ENCODE measurements at places on chromosomes 7 and 10. TPM values are rescaled to one million over a fixed set of nuclear protein-coding genes. Genes with fewer than 3 reads are reported as not detected.

Gene TMEM236
- polyA plus RNA-seq, result 0.13 TPM

Gene CASD1
- 102 TPM for polyA plus RNA-seq

Gene FAM170B
- polyA plus RNA-seq, result not detected

Gene OR2A42
- not detected for polyA plus RNA-seq

Gene UBE2D4
- 3.0 TPM for polyA plus RNA-seq

Gene GRM3
- 25.7 TPM for polyA plus RNA-seq

Gene SEC24C
- 14.2 TPM for polyA plus RNA-seq

Gene INHBA
- polyA plus RNA-seq, result 0.42 TPM

Gene BTBD16
- polyA plus RNA-seq, result not detected

Gene COBL
- polyA plus RNA-seq, result 7.3 TPM

Gene RAMP3
- polyA plus RNA-seq, result 0.86 TPM

Gene FFAR4
- polyA plus RNA-seq, result not detected

Gene SNX10
- polyA plus RNA-seq, result 276 TPM

Gene ACSL5
- polyA plus RNA-seq, result not detected

Gene HMX2
- polyA plus RNA-seq, result not detected

Measured in Purkinje cell (primary cell).